GM20000 (cell line): ENCODE measurements at places on chromosomes 16 and 17.

- no peak for DNase-seq
Measured at GRCh38 chr16:85879549-85879948, 19.4 kb upstream of the IRF8 start.

GRCh38 chr16:4262303-4262835 is 10.5 kb downstream of the TFAP4 start:
- no peak for DNase-seq

DNA sequence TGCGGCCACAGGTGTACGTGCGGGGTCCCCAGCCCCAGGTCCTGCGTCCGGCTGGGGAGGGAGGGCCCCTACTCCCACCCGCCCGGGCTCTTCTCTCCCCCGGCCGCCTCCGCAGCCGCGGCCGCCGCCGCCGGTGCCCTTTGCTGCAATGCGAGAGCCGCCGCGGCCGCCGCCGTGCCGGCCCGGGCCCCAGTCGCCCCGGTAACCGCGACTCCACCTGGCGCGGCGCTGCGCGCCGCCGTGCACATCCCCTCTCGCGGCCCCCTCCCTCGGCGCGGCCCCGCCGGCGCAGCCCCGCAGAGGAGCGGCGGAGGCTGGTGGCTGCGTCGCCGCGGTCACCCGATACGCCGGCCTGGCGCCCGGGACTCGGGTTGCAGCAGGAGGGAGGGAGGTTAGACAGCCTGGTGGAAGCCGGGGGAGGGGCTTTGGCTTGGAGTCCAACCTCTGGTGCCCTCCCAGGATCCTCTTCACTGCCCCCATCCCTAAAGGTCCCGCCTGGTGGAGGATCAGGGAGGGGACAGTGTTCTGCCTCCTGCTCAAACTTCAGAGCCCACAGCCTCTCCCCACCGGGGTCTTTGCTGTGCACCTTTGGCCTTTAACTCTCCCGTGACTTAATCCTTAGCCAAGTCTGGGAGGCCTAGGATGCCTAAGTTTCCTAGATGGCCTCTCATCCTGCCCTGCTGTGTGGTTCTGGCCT is 32.9 kb downstream of the SRCIN1 start:
- DNase-seq: peak; percentile 68

GRCh38 chr16:71635632-71636031 is 9.6 kb downstream of the MARVELD3 start:
- no peak for DNase-seq

GRCh38 chr17:72719578-72720493 is 372.7 kb downstream of the SLC39A11 start:
- no peak for DNase-seq

DNA sequence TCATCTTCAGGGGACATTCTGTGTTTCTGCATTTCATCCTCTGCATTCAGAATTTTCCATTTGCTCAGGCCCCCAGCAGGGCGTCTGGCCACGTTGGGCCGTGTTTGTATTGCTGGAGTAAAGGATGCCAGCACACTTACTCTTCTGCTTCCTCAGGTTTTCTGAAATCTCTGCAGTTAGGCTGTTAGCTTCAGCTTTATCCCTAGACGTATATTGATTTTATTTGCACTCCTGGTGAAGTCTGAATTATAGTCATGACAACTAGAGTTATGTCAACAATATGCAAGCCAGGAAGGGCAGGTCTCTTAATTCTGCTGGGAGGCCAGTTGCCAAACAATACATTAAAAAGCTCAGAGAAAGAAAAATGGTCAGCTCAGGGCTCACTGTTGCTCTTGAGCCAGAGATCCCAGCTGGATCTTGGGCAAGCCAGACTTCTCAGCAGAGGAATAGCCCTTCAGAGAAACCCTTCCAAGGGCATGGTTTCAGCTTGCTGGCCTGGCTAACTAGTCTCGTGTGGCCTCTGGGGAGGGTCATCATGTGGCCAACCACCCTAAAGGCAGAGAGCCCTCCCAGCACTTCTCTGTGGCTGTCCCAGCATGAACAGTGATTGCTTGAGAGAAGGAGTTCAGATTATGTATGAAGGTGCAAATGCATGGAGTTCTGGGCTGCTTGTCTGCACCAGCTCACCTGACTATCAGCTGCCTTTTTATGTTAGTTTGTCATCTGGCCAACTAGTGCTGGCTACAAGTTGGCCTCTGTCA is 110.2 kb upstream of the CACNG5 start:
- DNase-seq: no peak

- DNase-seq: no peak
Measured at GRCh38 chr17:49455272-49455861, 39.7 kb upstream of the NGFR start.

GRCh38 chr16:27505297-27506236 is 44.1 kb downstream of the GTF3C1 start:
- no peak for DNase-seq

DNA sequence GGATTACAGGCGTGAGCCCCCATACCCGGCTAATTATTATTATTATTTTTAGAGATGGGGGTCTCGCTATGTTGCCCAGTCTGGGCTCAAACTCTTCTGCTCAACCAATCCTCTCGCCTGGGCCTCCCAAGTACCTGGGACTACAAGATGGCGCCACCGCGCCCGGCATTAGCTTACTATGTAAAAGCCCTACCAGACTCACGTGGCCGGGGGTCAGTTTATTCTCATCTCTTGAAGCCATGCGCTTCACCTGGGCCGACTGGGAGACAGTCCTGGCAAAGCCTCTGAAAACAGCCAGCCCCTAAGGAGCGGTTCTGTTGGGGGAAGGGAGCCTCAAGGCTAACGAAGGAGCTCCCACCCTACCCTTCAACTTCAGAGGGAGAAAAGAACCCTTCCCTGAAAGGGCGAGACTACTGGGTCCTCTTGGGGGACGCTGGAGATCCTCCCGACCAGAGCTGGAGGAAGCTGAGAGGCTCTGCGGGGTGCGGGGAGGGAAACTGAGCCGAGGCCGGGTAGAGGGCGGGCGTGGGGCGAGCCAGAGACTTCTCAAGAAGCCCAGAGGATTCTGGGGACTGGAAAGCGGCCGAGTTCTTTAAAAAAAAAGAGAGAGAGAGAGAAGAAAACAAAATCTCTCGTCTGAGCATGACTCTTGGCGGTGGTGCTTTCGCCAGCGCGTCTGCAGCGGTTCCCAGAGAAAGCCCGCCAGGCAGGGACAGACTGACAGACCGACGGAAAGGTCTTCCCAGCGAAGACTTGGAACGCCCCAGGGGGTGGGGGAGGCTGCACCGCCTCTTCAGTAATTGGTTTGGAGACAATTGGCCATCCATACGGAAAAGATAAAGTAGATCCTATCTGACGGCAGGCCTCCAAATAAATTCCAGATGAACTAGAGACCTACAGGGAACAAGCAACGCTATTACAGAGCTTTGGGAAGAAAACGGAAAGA is 5.6 kb upstream of the TUBG2 start:
- DNase-seq: no peak

GRCh38 chr16:1565083-1565805 is 31.8 kb downstream of the TMEM204 start:
- DNase-seq: no peak

DNA sequence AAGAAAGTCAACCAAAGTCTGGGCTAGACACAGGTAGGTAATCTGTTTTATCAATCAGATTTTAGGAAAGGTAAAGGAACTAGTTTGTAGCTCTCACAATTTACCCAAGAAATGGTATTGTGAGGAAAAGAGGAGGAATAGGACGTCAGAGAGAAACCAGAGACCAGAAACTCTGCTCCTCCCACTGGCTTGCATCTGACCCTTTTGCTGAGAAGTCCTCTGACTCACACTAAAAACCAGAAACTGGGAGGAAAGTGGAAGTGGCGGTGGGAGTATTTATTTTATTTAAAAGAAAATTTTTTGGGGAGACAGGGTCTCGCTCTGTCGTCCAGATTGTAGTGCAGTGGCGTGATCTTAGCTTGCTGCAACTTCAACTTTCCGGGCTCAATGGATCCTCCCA is 38.0 kb upstream of the MNT start:
- DNase-seq: no peak

GRCh38 chr17:55587608-55588139 is 76.4 kb upstream of the SMIM36 start:
- no peak for DNase-seq

GRCh38 chr17:3507071-3507470 is 31.3 kb downstream of the ASPA start:
- DNase-seq: no peak

DNA sequence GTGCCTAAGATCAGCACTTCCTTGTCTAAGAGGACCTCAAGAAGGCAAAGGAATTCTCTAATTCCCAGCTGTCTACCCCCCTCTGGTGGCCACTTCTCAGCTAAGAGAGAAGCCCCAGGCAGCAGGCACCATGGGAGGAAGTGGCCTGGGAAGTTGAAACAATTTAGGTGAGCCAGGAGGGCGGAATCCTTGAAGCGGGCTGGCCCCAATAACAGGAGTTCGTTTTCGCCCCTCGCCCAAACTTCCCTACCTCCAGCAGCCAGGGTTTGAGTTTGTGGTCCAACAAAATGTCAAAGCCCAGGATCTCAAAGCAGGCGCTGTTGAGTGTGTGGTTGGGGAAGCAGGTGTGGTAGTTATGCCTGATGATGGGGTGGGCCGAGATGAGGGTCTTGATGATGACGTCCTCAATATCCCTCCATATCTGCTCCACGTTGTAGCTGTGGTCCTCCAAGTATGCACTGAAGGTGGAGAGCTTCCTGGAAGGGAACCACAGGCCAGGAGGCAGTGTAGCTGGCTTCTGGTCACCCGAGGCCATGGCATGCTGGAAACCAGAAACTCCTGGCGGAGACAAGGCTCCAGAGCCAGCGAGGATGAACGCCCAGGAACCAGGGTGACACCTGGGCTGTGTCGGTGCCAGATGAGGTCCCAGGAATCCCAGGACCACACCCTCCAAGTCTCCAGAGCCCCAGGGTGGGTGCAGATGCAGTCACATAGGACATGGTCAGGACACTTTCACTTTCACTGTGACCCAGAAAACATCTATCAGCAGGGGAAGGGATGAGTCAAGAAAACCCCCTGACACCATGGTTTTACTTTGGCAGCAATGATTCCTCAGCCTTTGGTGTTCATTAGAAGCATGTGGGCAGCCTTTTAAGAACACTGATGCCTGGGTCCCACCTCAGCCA is 25.6 kb downstream of the TTLL6 start:
- peak; percentile 63 for DNase-seq

GRCh38 chr16:1220098-1220728 is 4.9 kb downstream of the TPSG1 start:
- no peak for DNase-seq

- DNase-seq: peak; percentile 91
Measured at GRCh38 chr17:83080858-83081683, 1.7 kb downstream of the METRNL start.

DNA sequence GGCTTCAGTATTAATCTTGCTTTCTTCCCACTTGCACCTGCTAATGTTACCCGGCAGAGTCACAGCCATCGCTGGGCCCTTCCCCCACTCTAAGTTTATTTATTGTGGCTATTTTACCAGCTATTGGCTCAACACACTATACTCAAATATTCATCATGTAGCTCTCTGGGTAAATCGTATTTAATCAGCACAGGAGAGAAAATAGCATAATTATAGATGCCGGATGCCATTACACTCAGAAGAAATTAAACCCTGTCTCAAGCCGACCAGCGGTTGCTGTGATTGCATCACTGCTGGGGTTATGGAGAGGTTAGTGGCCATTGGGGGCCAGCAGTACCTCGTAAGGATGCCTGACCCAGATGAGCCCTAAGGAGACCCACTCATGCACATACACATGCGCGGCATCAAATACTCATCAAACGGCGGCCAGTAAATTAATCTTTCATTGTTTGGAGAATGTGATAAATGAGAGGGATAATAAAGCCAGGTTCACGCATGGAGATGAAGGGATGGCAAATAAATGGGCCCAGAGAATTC is 269.5 kb upstream of the ZFHX3 start:
- DNase-seq: no peak

DNA sequence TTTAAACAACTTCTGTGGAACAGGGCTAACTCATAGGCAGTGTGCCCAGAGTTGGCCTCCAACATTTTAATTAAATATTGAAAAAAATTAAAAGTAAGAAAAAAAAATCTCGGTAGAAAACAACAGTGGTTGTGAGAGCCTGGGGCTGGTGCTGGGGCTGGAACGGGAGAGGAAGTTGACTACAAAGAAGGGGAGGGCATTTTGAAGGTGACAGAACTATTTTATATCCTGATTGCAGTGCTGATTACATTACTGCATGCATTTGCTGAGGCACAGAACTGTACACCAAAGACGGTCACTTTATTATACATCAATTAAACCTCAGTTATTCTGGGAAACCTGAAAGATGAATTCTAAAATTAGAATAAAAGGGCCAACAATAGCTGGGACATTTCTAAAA is 142.5 kb downstream of the PARN start:
- no peak for DNase-seq

DNA sequence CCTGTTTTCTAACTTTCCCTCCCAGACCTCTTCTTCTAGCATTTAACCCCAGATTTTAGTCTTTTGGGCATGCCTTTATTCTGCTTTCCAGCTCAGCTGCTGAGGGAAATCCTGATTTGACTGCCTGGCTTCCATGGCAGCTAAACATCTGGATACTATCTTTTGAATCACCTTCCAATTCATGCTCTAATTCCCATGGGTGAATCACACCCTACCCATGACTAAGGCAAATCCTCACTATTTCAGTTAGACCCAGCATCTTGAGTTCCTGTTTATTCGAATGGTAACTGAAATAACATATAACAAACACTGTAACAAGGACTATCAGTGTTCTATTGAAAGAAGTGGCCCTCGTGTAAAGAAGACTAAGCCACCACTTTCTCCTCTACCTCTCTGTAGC is 29.8 kb downstream of the CA10 start:
- DNase-seq: no peak

GRCh38 chr16:66984892-66985311 is 3.5 kb upstream of the CES4A start:
- no peak for DNase-seq

DNA sequence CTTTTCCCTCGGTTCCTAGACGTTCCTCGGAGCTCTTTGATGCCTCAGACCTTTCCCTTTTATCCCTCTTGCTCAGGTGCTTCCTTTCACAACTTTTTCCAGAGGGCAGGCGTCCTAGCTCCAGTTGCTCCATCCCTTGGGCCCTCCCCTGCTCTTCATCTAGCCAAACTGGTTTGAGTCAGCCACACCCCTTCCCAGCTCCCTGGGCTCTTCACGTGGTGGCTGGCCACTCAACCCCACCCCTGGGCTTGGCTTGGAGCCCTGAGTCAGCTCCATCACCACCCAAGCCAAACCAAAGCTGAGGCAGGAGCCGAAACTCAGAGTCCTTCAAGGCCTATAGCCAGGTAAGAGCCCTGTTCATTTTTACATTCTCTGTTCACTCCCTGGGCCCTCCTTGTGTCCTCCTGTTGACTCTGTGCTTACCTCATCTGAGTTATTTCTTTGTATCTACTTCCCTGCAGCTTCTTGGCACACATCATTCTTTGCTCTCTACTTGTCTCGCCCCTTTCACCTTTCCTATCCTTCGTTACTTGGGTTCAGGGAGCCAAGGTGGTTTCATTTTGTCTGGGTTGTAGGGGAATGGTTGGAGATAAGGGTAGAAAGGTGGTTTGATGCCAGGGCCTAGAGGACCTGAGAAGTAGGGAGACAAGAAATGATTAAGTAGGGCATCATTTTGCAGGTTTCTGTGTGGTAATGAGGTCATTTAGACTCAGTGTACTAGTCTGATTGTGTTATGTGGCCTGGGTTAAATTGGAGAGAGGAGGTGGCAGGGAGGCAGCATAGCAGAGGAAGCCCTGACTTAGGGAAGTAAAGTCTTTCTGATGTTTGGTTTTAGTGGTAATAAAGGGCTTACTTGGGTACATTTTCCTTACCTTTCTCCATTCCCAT is 7.6 kb upstream of the PHKG2 start:
- DNase-seq: no peak
